ENCODE measurements at places on chromosomes 6 and 20. TPM values are rescaled to one million over a fixed set of nuclear protein-coding genes. Genes with fewer than 3 reads are reported as not detected.

The RSPH9 gene
- not detected for total RNA-seq

The TMEM217 gene
- not detected for total RNA-seq

The JAG1 gene
- total RNA-seq, result 4.3 TPM

The COX4I2 gene
- total RNA-seq, result not detected

The DSE gene
- total RNA-seq, result 11.7 TPM

The MRPS26 gene
- total RNA-seq, result 48.3 TPM

The TNXB gene
- total RNA-seq, result 13.7 TPM

The CRIP3 gene
- total RNA-seq, result 8.4 TPM

The SPATA2 gene
- total RNA-seq, result 3.2 TPM

The HEY2 gene
- total RNA-seq, result 2.3 TPM

The WFDC5 gene
- total RNA-seq, result not detected

The LGSN gene
- 1.0 TPM for total RNA-seq

DNA sequence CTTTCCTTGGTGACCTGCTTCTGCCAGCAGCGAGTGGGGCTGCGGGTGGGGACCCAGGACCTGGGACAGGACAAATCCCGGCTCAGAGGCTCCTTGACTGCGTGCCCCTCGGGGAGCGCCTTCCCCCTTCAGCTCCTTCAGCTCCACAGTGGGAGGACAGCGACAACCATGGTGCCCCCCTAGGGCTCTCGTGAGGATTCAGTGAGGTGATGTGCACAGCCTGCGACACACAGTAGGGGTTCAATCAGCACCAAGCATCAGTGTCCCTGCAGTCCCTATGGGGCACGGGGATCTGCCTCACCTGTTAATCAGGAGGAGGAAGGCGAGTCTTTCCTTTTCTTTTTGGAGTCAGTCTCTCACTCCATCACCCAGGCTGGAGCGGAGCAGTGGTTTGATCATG, 209.2 kb downstream of the PREX1 start:
- no peak for DNase-seq

GRCh38 chr6:130730600-130730999, 96.6 kb upstream of the SMLR1 start:
- no peak for DNase-seq

- no peak for DNase-seq
Measured at GRCh38 chr6:14228571-14228970, 111.0 kb downstream of the CD83 start.

- DNase-seq, result no peak
Measured at GRCh38 chr6:144867761-144868160, 582.6 kb downstream of the UTRN start.

- DNase-seq, result no peak
Measured at GRCh38 chr6:164419099-164419498, 890.3 kb downstream of the C6orf118 start.

DNA sequence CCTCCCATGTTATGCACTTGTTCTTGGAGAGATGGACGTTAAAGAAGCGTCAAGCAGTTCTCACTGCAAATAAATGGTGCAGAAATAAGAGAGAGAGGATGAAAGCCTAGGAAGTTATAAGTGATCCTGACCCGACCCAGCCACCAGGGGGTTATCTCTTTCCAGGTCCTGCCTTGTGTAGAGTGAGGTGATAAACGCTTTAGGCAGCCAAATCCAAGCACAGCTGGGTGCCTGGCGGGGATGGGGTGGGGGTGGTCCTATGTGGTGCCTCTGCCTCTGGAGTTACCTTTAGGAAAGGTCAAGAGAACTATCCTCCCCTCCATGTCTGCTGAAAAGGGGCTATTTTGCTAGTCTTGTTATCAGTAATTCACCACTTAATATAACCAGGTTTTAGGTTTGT, 9.2 kb upstream of the TFAP2A start:
- no peak for DNase-seq

GRCh38 chr6:126477678-126478077, 137.8 kb downstream of the CENPW start:
- no peak for DNase-seq

DNA sequence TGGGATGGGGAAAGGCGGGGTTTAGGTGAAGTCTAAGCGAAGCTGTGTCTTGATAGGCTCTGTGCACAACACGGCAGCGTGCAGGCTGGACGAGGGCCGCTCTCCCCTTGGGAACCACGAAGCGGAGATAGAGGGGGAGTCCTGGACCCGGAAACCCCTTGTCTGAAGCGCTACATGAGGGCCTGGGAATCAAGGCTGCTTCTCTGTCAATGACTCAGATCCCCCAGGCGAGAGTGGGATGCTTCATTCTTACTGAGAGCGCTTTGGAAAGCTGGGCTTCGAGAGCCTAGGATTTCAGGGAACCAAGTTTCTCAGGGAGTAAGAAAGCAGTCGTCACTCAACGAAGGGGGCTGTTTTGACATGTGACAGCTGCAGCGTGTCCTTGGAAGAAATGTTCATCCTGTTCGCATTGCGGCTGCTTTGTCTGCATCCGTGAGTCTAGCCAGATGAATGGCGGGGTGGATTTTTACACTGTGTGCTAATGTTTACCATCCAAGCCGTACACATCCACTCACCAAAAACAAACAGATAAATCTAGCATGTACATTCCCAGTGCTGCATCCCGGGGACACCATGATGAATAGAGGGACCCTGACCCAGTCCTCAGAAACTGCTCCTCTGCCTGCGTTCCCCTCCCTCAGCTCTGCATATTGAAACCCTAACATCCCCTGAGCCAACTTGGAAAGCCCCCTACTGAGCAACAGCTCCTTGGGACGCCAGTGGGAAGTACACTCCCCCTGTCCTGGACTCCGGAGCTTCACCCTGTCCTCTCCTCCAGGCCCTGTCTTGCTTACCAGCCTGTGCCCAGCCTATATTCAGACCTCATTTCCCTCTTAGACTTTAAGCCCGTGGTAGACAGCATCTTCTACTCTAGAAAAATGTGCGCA, 24.5 kb upstream of the RTF2 start:
- no peak for DNase-seq

DNA sequence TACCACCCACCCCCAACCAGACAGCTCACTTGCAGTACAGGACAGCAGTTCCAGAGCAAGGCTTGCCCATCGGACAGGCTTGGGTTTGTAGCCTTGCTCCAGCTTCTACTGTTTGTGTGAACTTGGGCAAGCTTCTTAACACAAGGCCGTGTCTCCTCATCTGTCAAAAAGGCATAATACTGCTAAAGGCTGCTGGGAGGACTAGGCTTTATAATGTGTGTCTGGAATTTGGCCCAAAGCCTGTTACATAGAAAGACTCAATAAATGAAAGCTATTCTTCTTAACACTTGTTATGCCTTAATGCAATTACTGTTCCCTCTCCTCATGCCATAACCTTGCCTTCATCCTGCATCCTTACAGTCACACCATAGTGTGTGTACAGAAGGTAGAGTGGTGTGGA, 43.4 kb downstream of the LYRM4 start:
- DNase-seq, result no peak

- DNase-seq, result peak; percentile 62
Measured at GRCh38 chr6:27753668-27754407, 158.4 kb downstream of the OR2B2 start.

DNA sequence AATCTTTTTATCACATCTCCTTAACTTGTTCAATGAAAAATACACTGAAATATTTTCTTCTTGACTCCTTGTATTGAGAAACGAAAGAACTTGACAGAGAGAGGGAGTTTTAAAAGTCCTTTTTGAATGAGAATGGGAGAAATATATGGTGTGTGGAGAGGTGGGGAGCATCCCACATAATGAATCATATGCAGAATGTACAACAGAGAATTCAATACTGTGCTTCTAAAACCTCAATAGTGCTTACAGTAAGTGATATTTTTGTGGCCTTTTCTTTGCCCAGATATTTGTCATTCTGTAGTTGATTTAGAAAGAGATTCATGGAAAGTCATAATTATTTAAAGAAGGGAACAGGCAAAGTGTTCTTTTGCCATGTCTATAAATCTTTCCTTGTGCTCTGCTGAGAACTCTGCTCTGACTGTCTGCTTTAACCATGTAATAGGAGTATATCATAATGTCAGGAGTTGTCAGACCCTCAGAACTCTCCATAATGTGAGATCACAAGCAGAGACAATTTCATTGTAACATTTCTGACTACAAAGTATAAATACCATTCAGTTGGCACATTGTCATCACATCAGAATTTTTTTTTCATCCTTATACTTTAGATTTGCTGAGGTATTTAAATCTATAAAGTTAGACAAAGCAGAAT, 32.8 kb upstream of the HS3ST5 start:
- no peak for DNase-seq

DNA sequence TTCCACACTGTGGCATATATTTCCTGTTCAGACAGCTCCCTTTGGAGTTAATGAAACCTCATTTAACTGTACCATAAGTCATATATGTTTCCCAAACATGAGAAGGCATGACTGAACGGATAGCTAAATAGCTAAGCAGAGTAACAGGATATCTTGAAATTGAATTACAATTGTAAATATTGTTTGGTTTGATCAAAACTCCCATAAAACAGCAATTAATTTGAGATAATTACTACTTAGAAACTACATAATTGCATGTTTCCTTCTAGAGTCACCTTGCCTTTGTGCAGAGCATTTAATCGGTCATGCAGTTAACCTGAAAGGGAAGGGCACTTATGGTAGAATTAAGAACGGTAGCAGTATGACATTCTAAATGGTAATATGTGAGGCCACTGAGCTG, 179.0 kb upstream of the MAP3K7 start:
- no peak for DNase-seq

DNA sequence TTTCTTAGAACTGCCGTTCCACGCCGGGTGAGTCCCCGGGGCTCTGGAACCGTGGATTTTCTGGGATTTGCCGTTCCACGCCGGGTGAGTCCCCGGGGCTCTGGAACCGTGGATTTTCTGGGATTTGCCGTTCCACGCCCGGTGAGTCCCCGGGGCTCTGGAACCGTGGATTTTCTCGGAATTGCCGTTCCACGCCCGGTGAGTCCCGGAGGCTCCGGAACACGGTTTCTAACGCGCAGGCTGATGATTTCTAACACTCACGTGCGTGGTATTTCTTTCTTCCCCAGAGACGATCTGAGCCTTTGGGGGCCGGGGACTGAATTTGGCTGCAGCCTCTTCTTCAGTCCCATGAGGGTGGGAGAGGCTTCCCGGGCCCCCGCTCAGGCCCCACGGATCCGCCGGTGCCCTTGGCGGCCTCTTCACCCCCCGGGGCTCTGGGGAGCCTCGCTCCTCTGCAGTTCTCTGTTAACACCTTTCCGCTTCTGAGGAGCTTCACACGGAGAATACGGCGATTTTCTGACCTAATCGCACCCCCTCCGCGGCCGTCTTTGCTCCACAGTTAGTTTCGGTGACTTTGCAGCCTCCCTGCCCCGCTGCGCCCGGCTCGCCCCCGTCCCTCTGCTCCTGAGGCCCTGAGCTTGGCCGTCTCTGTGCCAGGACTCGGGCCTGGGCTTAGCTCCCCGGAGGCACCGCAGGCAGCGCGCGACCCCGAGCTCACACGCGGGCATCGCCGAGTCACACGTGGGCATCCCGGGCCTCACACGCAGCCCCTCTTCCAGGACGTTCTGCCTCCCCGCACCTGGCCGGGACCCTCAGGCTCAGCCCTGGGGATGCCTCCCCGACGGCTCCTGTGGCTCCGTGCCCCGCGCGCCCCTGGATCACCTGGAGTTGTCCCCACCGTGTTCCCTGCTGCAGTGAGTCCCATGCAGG, 7.2 kb upstream of the KIF25 start:
- DNase-seq, result no peak

DNA sequence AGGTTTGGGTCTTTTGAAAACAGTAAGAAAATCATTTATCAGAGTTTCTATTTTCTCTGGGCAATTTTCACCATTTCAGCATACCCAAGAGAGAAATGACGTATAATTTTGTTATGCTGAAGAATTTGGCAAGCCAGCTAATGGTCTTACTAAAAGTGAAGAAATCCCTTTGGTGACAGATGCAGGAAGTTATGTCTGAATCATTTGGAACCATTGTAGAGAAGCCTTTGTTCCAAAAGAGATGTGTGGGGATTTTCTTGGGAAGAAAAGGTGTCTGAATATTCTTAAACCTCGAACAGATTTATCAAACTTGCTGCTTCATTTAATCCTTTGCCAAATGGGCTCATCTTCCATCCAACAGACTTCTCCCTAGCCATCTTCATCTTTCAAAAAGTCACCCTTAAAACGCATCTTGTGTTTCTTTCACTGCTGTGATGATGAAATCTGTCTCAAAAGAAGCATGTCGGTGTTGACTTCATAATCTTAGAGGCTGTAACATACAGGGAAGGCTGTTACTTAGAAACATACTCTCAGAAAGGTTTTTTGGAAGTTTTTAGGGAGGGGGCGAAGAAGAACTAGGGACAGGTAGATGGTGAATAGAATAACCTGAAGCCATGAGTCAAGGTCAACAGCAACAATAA, 39.5 kb downstream of the CITED2 start:
- DNase-seq, result no peak

- DNase-seq, result no peak
Measured at GRCh38 chr20:36155991-36156390, 1.5 kb downstream of the EPB41L1 start.

DNA sequence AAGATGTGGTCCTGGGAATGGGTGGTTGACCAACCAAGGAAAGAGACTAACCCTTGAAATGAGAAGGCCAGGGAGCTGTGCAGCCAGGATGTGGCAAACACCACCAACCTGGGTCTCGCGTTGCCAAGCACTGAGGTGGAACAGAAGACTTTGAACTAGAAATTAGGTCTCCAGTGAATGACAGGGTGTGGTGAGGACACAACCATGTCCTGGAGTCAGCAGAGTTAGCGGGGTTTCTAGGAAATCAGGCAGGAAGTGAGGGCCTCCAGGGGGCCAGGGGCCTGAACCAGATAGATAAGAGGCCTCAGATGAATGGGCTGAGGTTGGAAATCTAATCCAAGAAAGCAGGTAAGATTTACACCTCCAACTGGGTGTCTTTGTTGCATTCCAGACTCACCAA, 353.3 kb upstream of the ARID1B start:
- no peak for DNase-seq

DNA sequence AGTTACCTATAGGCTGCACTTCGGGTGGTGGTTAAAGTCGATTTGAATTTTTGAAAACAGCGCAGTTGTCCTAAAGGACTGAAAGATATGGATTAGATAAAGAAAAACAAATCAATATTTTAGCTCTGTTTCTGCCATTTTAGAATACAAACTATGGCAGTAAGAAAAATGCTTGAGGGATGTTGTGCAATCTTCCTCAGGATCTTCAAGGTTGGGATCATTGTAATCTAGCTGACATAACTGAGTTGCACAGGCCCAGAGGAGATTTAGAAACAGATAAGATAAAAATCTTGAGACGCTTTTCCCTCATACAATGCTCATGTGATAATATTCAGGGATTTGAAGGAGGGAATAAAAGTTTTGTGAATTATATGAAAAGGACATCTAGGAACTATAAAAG, 926 bp downstream of the PEX3 start:
- no peak for DNase-seq

DNA sequence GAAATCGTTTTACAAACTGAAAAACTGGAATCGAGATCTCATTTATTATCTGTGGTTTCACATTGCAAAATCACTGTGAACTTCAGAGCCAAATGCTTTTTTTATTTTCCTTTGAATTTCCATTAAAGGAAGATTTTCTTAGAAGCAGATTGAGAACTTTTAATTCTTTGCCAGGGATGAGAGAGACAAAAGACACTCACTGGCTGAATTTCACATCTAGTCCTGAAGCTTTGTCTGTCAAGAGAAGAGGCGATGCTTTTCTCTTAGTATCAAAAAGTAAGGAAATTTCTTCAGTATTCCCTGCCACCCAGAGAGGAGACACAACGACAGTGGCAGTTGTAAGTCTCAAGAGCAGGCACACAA, 141.8 kb downstream of the TMEM200A start:
- DNase-seq, result no peak

GRCh38 chr20:11979306-11979990, 61.8 kb downstream of the BTBD3 start:
- DNase-seq, result no peak

GRCh38 chr6:128135325-128135724, 234.5 kb upstream of the THEMIS start:
- no peak for DNase-seq

GRCh38 chr6:146429831-146430230, 113.8 kb upstream of the RAB32 start:
- DNase-seq, result no peak

Data from left lobe of liver (tissue), 2 donors.